HCEC 1CT (cell line): ENCODE measurements at places on chromosomes 13 and 19.

- DNase-seq = no peak
Observed at GRCh38 chr13:106036870-106037269, 498.6 kb downstream of the EFNB2 start.

GRCh38 chr13:34413538-34414210, 528.4 kb upstream of the NBEA start:
- DNase-seq = no peak

DNA sequence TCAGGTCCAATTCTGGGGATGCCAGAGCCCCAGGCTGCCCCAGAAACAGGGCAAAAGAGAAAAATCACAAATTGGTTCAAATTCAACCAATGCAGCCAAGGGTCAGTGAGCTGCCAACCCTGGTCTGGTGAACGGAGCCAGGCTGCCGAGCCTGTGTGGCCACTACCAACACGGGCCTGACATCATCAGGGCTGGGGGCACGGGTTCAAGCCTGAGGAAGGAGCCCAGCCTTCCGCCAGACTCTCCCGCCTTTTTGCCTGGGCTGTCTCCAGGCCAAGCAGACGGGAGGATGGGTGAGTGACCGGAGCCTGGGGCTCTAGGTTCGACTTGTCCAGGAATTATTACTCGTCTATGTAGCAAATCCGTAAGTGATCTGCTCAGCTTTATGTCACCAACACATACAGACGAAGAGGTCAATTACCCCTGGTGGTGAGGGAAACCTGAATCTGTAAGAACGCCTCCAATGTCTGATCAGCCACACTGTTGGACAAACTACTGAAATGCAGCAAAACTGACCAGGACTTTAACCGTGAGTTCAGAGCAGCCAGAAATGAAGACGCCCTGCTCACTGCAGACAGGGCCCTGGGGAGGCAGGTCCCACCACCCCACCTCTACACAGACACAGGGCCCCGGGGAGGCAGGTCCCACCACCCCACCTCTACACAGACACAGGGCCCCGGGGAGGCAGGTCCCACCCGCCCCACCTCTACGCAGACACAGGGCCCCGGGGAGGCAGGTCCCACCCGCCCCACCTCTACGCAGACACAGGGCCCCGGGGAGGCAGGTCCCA, 31.8 kb downstream of the RAB20 start:
- DNase-seq = no peak

DNA sequence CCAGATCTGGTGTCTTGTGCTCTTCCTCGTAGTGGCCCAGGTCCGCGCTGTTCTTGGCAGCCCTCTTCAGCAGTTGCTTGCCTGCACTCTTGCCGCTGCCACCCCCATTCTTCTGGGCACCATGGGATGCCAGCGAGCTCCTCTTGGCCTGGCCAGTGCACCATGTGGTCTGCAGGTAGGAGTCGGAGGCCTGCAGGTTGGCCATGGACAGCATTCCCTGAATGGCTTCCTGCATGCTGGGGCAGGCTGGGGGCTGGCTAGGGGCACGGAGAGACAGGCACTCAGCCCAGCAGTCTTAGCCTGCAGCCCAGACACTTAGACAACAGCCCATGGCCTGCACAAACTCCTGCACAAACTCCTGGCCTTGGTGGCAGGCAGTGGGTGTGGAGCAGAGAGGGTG, 234.9 kb downstream of the TUBA3C start:
- no peak for DNase-seq

GRCh38 chr19:4077007-4077374, 10.3 kb upstream of the ZBTB7A start:
- DNase-seq = no peak

DNA sequence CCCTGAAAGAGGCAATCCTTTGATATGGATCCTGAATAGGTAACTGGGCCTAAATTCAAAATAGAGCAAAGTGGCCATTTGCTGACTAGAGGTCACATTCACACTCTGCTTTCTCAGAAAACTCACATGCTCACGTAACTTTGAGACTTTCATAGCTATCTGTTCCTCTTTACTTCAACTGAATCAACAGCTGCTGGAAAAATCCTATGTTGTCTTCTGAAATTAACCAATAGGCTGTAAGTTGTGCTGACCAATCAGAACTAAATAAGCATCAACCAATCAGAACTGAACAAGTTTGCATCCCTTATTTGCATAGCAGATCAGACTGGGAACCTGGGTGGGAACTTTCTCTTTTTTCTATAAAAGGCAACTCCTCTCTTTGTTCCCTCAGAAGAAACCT, 24.0 kb upstream of the TBC1D4 start:
- no peak for DNase-seq

DNA sequence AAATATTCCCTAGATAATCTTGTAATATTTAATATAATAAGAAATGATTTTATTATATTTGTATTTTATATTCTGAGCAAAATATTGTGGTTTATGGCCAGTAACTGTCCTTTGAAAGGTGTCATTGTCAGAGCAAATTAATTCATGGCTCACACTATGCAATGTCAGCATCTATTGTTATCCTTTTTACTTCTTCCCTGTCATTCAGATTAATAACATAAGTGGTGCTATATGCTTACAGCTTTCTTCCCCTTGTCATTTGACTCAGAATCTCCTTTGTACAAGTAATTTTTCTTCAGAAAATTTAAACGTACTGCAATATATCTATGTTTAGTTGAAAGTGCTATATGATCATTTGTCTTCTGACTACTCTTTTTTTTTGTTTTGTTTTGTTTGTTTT, 1738.2 kb upstream of the MIR17HG start:
- DNase-seq = no peak

- no peak for DNase-seq
Observed at GRCh38 chr13:28723806-28724205, 5.0 kb upstream of the SLC46A3 start.

DNA sequence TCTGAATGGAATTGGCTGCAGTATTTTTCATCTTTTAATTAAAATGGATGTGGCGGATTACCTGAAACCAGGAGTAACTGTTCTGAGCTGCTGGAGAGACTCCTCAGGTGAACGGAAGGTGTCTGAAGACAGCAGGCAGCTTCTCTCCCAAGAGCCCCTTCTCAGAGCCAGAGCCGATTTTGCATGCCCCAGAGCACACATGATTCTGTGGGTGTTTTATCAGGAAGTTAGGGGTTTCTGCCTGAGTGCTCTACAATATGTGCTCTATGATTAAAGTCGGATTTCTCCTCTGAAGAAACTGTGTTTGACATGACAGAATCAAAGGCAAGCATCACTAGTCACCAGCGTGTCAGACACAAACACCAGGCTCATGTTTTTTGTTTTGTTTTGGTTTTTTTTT, 60.7 kb upstream of the MCF2L start:
- no peak for DNase-seq

- no peak for DNase-seq
Observed at GRCh38 chr19:19489804-19490204, 25.5 kb downstream of the TSSK6 start.

- DNase-seq = no peak
Observed at GRCh38 chr19:55077106-55077505, 1.4 kb downstream of the EPS8L1 start.

- DNase-seq = no peak
Observed at GRCh38 chr19:18867751-18868150, 28.2 kb downstream of the CERS1 start.

- DNase-seq = no peak
Observed at GRCh38 chr19:14091813-14092462, 1.4 kb upstream of the SAMD1 start.

- DNase-seq = no peak
Observed at GRCh38 chr19:6693056-6693471, 23.1 kb upstream of the TNFSF14 start.

DNA sequence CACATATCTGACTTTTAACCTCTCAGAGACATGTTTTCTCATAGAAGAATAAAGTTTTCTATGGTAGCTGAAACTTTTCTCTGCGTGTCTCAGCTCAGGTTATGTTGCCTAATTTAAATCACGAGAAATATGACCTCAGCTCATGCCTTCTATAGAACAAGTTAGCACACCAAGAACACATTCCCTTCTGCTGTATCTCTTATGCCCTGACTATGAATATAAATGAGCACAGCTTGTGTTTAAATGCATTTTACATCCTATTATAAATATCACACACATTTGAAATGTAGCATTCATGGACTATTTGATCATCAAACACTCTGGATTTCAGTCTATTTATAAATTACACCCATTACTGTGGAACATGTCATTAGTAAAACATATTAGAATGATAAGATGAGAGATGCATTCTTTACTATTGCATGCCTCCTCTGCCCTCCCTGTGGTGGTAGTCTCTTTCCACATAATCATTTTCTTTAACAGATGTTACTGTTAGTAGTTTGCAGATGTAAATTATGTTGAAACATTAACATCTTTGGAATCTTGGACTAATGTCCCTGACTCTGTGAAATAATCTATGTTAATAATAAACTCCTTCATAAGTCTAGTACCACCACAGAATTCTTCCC, 2044.9 kb upstream of the PCDH20 start:
- DNase-seq = no peak
